Mesothelial cell of epicardium (in vitro differentiated cells): ENCODE measurements at places on chromosomes 5 and 9. TPM values are rescaled to one million over a fixed set of nuclear protein-coding genes. Genes with fewer than 3 reads are reported as not detected.

The NTNG2 gene
- total RNA-seq: 6.4 to 8.3 TPM (median 8.1 TPM) in 3 replicates

- no peak overlapping the region for H3K27ac ChIP-seq
- H3K36me3 ChIP-seq: peaks cover 4% of the 10 kb centered on the region
- H3K27me3 ChIP-seq: no peaks in the 10 kb centered on the region
- no peak overlapping the region for H3K4me3 ChIP-seq
These were observed 55.5 kb upstream of the SPATA31C2 start for GRCh38 chr9:88193766-88194165.

The TEX48 gene
- not detected in 3 replicates for total RNA-seq

DNA sequence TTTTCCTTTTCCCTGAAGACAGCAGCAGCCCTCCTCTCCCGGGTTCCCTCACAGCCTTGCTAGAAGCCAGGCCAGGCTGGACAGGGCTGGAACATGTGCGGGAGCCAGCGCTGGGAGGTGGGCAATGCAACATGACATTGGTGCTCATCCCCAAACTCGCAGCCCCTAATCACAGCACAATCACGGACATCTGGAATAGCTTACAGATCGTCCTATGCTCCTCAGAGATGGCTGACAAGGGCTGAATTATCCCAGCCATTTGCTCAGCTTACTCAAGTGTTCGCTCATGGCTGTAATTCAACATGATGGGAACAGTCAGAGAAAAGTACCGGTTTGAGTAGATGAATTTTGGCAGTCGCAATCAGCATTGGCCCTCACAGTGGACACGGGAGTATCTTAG, 49.8 kb downstream of the FSTL4 start:
- peaks cover 34% of the 10 kb centered on the region for H3K27me3 ChIP-seq
- H3K4me3 ChIP-seq: no peak overlapping the region
- peaks cover 10% of the 10 kb centered on the region for H3K4me1 ChIP-seq
- no peak overlapping the region for H3K27ac ChIP-seq
- no peak for DNase-seq

DNA sequence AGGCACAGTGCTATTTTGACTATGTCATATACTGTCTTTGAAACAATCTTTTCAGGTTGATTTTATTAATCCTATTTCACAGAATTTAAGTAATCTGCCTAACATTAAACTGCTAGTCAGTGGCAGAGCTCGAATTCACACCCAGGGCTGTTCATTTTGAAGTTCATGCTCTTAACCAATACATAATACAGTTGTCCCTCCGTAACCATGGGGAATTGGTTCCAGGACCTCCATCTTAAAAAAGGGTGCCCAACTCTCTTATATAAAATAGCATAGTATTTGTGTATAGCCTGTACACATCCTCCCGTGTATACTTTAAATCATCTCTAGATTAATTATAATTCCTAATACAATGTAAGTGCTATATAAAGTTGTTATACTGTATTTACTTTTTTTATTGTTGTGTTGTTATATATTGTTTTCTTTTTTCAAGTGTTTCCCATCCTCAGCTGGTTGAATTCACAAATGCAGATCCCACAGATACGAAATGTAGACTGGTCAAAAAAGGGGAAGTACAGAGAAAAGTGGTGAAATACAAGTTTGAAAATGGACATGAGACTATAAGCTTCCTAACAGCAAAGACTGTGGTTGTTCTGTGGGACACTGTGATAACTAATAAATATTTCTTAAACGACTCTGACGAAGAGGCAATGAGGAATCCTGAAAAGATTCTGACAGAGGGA, 18.3 kb downstream of the RFX3 start:
- DNase-seq: no peak
- peaks cover 27% of the 10 kb centered on the region for H3K4me1 ChIP-seq

DNA sequence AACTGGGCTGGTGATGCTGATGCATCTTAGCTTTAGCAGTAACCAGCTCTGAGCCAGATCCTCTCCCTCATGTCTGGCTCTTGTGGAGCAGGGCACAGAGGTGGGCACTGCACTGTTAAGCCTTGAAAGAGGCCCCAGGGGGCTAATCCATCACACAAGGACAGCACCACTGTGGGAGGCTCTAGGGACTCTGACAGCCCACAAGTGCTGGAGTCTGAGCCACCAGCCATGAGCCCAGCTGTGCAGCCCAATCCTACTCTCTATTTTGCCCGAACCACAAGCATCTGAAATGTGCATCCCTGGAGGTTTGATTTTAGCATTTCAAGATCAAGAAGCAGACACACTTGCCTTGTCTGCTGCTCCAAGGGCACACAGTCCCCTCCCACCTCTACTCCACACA, 407.1 kb upstream of the TRPC7 start:
- no peak overlapping the region for H3K27ac ChIP-seq
- no peaks in the 10 kb centered on the region for H3K27me3 ChIP-seq
- no peaks in the 10 kb centered on the region for H3K36me3 ChIP-seq
- DNase-seq: no peak
- H3K4me1 ChIP-seq: peaks cover 24% of the 10 kb centered on the region
- H3K4me3 ChIP-seq: no peak overlapping the region

The C9orf50 gene
- 0.23 to 0.87 TPM (median 0.69 TPM) in 3 replicates for total RNA-seq

The GALNT12 gene
- 10.1 to 10.6 TPM (median 10.3 TPM) in 3 replicates for total RNA-seq

The SLC6A19 gene
- not detected in 3 replicates for total RNA-seq

DNA sequence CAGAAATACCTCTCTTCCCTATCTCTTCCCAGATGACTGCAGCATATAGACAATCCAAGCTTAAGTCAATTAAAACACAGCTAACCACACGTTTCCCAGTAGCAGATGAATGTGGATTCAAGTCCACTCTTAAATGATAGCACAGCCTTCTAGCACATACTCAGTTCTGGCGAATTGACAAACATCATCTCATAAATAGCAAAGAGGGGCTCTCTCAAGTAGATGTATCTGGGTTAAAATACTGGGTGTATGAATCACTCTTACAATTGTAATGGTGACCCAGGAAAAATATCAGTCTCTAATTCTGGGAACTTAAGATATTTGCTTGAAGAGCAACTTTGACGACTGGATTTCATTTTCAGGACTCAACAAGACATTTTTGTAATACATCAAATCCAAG, 67.0 kb upstream of the HAPLN1 start:
- H3K27ac ChIP-seq: no peak overlapping the region
- no peaks in the 10 kb centered on the region for H3K4me1 ChIP-seq
- H3K27me3 ChIP-seq: no peaks in the 10 kb centered on the region
- H3K36me3 ChIP-seq: no peaks in the 10 kb centered on the region

DNA sequence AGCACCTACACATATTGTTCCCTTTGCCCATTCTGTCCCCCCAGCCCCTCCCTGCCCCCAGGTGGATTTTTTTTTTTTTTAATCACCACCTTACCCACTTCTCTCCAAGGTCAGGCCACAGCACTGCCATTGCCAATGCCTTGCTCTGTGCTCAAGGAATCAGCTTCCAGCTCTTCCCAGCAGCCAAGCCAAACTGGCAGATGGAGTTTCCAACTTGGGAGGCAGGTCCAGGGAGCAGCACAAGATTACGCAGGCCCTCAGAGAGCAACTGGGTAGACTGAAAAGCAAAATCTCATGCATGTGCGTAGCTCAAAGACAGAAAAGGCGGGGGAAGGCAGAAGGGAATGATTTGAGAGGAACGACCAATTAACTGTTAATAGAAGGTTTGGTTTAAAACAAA, 15.1 kb downstream of the GRHPR start:
- DNase-seq: no peak
- no peaks in the 10 kb centered on the region for H3K4me1 ChIP-seq
- H3K27ac ChIP-seq: peak overlapping the region; percentile 32

DNA sequence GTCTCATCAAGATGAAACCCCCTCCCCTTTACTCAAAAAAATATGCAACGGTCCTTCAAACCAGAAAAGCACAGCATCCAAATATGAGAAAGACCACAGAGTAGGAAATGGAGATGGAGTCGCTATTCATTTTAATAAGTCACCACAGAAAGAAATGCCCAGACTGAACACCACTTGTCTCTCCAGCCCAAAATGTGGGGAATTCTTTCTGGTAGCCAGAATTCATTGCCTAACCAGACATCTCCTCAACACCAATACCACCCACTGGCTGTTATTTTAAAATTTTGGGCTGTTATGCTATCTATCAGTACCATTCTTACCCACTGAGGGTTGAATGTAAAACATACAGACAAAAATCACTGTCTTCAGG, 100.1 kb downstream of the SUSD1 start:
- peaks cover 14% of the 10 kb centered on the region for H3K4me1 ChIP-seq
- peaks cover 6% of the 10 kb centered on the region for H3K36me3 ChIP-seq
- H3K27ac ChIP-seq: peak overlapping the region; percentile 92
- H3K4me3 ChIP-seq: no peak overlapping the region
- DNase-seq: no peak
- H3K27me3 ChIP-seq: no peaks in the 10 kb centered on the region

DNA sequence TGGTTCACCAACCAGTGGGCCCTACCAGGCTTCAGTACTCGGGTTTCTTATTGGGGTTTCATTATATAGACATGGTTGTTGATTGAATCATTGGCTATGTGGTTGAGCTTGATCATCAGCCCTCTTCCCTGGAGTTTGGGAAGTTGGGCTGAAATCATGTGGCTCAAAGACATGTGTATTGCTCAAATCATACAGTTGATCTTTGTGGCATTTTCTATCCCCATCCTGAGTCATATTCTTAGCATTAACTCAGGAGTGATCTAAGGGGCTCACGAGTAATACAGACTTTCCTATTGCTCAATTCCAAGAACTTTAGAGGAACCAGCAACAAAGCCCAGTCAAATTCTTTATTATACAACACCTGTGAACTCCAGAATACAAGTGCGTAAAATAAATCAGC, 66.2 kb downstream of the SMC5 start:
- no peak for DNase-seq
- H3K36me3 ChIP-seq: peaks cover 67% of the 10 kb centered on the region
- no peaks in the 10 kb centered on the region for H3K27me3 ChIP-seq
- H3K4me3 ChIP-seq: no peak overlapping the region
